ENCODE measurements at places on chromosomes 7 and 10.

GRCh38 chr7:142615508-142615907, 133.8 kb upstream of the PRSS1 start:
- no peak for DNase-seq

DNA sequence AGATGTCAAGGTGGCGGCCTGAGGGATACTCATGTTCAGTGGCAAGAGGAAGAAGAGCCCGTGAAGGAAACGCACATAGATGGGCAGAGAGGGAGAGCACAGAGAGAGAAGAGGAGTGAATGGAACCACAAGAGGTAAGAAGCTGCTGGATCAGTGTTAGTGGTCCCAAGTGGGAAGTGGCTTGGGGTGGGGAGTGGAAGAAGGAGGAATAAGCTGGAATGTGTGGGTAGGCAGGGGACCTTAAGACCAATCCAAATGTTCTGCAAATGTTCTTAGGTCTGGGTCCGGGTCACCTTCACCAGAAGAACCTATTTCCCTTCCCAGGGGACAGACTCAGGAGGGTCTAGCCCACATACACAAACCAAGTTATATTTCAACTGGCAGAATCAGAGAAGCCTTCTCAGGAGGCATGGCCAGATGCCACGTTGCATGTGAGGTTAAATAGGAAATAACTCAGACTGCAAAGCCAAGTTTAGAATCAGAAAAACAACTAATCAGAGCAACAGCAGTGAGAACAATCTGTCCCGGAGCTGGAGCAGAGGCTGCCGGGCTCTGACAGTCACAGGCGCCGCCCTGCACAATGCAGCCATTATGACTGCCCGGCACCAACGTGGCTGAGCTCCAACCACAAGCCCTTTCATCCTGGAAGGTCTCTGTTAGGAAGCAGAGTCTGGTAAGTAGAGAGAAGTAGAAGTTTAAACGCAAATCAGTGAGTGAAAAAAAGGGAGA, 78.6 kb upstream of the ARMC3 start:
- DNase-seq, result peak; percentile 67

DNA sequence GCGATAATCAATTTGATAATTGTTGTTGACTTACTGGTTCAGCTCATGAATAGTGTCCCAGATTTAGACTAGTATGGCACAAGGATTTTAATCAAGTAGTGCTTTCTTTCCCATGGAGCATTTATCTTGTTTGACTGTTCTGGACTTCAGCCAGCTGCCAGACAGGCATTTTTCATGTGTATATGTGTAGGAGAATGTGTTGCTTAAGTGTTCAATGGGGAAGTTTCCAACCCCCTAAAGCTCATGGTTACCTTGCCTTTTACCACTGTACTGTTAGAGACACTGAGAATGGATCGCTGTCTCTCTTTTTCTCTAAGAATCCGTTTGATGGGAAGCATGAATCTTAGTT, 103.9 kb downstream of the LRRC4 start:
- peak; percentile 15 for DNase-seq

GRCh38 chr10:13188593-13188992, 27.2 kb downstream of the MCM10 start:
- DNase-seq, result no peak

DNA sequence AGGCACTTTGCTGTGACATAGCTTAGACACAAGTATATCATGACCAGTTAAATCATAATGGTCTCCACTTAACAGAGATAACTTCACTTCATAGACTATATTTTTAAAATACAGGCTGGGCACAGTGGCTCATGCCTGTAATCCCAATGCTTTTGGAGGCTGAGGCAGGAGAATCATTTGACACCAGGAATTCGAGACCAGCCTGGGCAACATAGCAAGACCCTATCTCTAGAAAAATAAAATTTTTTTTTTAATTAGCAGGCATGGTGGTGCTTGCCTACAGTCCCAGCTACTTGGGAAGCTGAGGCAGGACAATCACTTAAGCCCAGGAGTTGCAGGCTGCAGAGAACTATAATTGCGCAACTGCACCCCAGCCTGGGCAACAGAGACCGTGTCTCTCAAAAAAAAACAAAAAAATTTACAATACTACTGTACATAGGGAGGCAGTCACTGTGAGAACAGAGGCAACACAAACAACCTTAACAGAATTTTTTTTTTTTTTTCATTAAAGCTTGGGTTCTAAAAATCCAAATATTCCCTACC, 105.1 kb downstream of the USP6NL start:
- DNase-seq, result no peak

DNA sequence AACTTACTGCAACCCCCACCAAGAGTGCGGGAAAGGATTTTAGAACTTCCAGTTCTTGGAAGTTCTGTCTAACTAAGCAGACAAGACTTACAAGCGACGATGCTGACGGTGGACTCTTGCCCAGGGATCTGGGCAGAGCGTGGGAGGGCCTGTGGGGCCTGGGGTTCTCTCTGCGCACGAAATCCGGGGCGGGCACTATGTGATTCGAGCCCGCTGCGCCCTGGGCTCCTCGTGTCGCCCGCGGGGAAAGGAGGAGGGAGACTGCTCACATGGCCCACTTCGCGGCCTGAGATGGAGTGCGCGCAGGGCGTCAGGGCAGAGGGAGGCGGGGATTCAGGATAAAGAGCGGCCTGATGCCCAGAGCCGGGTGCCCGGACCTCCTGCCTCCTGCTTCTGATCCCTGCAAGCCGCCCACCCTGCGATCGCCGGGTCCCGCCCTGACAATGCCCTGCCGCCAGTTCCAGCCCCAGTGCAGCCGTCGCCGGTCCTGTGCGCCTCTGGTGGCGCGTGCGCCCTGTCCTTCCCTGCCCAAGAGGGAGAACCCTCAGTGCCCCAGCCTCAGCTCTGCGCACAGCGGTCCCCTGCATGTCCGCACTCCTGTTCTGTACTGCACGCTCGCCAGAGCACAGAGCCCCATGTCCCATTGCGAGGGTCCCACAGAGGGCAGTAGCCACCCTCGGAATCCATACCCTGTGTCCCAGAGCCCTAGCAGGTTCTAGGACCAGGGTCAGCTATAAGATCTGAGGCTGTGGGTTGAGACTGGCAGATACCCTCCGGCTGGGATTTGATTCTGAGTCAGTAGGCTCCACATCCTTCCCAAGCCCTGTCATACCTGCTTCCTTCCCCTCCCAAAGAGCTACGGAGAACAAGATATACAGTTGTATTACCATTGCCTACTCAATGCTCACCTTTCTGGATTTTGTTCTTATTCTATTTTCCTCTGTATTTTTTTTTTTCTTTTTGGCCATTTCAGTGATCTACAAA, 99.4 kb upstream of the TMEM106B start:
- DNase-seq, result no peak

DNA sequence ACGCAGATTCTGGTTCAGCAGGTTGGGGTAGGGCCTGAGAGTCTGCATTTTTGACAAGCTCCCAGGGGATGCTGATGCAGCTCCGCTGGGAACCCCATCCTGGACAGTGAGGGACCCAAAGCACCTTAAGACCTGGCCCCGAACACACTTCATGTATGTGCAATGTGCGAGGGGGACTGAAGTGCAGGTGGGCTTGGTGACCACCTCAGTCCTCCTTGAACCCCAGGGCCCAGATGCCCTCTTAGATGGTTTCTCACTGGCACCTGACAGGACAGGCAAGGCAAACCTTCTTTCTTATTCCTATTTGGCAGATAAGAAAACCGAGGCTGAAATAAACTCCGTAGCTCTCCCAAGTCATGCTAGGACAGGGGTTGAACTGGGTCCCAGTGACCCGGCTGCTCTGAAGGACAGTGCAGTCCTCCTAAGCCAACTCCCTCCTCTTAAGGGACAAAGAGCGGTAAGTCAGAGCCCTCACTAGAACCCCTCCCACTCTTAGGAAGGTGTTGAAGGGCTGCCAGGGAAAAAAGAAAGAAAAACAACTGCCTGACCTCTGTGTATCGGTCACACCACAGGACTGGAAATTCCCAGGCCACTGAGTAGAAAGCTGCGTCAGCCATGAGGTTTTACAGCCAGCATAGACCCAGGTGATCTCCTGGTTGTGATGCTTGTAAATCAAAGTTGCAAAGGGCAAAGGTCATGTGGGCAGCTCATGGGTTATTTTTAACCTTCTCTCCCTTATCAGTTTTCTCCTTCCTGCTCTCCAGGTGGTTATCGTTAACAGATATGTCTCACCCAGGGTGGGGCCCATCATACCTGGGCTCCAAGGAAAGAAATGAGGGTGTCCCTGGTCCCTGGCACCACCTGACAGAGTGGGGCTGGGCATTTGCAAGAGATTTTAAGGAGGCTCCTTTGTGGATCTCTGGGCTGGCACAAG, 90.9 kb upstream of the SMNDC1 start:
- DNase-seq, result peak; percentile 89

- no peak for DNase-seq
Observed at GRCh38 chr7:55963584-55964168, 709 bp upstream of the NIPSNAP2 start.

DNA sequence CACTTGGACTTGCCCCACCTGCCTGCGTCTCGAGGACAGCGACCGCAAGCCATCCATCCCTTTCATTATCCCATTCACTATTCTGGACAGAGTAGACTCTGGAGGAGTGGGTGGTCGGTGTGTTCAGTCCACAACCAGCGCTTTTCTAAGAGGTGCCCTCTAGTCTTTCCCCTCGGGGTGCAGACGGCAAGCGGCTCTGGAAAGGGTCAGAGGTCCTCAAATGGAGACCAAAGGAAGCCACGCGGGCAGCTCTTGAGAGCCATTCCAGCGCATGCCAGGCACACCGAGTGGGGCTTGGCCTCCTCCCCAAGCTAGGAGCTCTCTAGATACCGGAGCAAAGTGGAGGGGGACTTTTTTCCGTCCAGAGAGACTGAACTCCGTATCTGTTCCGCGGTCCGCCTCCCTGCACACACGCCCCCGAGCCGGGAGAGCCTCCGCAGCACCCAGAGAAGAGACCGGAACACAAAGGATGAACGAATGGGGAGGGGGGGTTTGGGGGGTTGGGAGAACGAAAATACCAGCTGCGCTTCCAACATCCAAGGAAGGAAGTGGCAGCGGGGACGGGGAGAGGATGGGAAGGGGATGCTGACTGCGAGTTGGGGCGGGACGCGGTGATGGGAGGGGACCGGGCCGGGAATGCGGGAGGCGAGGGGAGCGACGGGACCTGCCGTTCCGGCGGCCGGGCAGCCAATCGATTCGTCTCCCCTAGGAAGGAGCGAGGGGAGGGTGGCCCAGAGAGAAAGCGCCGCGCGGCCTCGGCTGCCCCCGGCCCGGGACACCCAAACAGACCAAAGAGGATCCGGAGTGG, 515 bp downstream of the GSDME start:
- no peak for DNase-seq

GRCh38 chr7:151632750-151633515, 113.2 kb upstream of the RHEB start:
- DNase-seq, result no peak

- peak; percentile 92 for DNase-seq
Observed at GRCh38 chr7:100837099-100837836, 9.9 kb upstream of the EPHB4 start.

GRCh38 chr10:32622409-32622808, 176.5 kb downstream of the CCDC7 start:
- no peak for DNase-seq

DNA sequence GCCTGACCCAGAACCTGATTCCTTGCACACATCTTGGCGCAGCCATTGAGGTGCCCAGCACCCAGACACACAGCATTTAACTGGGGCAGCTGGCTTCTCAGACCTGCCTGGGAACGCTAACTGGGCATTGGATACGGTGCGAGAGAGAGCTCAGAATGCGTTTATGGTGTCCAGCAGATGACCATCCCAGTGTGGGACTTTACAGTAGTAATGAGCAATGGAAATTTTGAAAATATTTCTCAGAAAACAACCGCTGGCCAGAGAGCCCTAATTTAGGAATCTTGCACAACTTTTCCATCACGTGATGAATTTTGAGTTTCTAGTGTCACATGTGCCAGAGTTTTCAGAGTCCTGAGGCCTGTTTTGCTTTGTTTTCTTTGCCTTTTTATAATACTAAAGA, 78.2 kb upstream of the SEC61G start:
- no peak for DNase-seq

- no peak for DNase-seq
Observed at GRCh38 chr10:2263561-2263960, 526.2 kb upstream of the ADARB2 start.

- DNase-seq, result peak; percentile 28
Observed at GRCh38 chr7:127514499-127514898, 70.9 kb downstream of the GCC1 start.

DNA sequence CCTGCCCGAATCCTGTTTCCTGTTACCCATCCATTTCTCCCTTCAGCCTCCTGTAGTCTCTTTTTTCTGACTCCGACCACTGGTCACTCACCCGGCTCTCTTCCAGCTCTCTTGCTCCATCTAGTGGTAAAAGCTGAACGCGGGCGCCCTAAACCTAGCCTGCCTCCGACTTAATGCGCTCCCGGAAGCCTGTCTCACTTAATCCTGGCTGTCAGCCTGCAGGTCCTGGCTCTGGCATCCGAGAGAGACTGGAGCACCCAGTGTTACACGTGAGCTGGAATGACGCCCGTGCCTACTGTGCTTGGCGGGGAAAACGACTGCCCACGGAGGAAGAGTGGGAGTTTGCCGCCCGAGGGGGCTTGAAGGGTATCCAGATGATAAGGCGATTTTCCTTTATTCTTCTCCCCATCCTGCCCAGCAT, 10.3 kb downstream of the SUMF2 start:
- DNase-seq, result peak; percentile 82

DNA sequence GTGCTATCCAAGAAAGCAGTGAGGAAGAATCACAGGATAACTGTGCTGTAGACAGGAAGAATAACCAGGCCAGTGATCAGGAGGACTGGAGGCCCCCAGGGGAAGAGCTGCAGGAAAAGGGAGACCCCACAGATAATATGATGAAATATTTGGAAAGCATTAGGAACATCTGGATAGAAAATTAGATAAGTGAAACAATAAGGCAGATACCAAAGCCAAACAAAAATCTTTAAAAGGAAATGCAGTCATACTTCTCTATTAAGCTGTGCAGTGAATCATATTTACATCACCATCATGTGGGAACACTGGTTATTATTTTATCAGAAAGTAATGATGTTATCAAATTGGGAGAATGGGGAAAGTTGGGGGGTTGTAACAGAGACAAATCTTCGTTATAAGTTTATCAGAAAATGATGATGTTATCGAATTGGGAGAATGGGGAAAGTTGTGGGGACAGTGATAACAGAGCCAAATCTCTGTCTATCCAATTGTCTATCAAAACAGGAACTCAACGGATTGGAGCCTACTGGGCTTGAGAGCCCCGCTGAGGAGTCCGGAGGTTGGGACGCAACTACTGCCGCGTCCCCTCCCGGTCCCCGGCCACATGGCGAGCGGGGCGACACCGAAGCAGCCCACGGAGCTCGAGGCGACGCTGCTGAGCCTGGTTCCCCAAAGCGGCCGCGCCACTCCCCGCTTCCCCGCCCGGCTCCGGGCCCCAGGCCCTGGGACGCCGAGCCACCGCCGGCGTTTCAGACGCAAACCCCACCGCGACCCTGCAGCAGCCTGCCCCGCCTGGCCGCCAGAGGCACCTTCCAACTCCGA, 14.0 kb upstream of the RALA start:
- DNase-seq, result no peak

DNA sequence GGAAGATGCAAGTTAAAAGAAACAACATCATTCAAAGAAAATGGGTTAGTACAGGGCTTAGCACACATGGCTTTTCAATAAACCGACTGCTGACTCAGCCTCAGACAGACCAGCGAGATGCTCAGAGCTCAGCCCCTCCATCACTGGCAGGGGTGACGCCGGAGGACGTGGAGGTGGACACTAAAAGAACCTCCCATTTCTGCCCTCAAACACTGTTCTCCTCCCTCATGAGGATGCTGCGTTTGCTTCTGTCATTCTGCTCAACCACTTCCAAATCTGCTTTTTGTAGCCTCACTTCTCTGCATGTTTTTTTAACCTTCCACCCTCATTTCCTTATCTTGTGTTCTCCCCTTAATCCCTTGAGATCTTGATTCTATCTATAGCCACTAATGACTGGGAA, 15.3 kb downstream of the DENND11 start:
- no peak for DNase-seq

All from RPMI7951 (cell line).